ENCODE measurements at places on chromosomes 11 and 22.

DNA sequence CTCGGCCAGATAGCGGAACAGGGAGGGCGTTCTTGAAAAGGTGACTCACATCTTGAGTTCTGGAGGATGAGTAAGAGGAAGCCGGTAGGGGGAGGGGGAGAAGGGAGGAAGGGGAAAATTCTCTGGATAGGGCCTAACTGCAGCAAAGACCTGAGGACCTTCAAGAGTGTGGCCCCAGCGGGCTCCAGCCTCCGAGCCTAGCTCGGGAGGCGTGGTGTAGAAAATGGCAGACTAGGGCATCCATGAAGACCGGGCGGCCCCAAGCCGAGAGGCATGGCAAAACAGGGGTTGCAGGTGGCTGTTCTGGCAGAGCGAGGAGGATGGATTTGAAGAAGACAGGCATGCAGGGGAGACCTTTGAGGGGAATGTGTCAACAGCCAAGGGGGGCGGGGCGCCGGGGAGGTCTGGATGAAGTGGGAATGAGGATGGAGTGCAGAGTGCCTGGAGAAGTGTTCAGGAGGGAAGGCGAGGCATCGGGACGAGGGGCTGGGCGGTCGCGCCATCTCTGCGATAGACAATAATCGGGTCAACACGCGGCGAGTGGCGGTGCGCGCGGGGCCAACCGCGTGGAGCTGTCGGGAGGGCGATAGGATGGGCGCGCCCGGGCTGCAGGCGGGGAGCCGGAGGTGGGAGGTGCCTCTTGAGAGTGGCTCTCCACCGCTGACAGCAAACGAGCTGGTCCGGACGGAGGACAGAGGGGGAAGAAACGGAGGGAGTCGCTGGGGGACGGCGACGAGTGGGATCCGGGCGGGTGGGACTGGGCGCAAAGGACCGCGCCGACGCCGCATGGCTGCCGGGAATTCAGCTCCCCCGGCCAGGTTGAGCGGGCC, 40.0 kb upstream of the CREB3L1 start:
- peak; percentile 51 for ATAC-seq

GRCh38 chr22:27810609-27811151, 9.1 kb upstream of the MN1 start:
- ATAC-seq = peak; percentile 92

DNA sequence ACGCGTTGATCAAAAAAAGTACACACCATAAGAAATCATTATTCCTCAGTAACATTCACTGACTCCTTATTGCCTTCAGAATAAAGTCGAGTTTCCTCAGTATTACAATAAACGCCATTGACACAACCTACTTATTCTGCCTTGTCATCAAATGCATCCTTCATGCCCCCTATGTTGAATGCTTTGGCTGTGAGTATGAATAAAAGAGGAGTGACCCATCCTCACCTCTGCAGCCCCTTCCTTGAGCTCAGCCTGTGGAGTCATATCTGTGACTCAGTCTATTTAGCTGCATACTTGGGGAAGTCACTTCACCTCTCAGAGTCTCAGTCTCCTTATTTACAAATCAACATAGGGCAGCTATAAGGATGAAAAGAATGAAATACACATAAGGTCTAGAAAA, 65.1 kb downstream of the USP35 start:
- ATAC-seq = no peak

GRCh38 chr22:47175151-47176025, 412.9 kb downstream of the TBC1D22A start:
- peak; percentile 34 for ATAC-seq
